ENCODE measurements at places on chromosomes 12 and 14.

DNA sequence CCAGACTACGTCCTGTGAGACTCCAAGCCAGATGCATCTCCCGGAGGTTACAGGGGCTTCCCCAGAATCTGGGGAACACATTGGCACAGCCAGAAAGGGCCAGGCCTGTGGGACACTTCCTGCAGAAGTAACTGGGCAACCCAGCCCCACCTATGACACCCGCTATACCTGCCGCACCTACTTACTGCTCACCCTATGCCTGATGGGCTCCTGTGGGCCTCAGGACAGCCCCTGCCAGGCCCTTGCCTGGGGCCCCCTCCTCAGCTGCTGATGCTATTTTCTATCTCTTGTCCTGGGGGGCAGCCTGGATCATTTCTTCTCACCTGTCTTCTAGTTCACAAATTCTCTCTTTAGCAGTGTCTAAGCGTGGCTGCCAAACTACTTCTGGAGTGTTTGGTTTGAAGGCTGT is 28.7 kb downstream of the JAG2 start:
- DNase-seq = no peak

DNA sequence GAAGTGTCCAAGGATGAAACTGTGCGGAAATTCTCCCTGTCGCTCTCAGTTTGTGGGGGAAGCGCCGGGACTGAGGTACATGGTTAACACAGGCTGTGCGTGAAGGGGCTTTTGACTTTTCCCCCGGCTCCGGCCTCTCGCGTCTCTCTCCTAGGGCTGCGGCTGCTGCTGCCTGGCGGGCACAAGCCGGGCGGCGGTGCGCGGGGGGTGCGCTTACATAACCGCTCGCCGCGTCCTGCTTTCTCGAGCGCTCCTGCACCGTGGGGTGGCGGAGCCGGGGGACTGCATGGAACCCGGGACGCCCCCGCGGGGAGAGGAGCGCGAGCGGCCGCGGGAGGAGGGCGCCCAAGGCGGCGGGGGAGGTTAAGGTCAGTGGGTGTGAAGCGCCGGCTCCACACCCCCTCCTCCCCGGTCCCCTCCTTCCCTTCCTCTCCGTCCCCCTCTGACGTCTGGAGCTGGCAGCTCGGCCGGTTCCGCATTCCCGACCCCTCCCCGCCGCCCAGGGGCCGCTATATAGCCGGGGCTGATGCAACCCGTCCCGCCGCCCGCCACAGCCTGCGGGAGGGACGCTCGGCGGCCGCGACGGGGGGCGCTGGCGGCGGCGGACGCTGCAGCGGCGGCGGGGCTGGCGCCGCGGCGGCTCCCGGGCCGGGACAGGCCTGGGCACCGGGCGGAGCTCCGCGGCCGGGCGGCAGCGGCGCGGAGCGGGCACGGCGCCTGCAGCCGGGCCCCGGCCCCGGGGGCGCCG is at the start of gene JDP2:
JDP2 (plus strand) TSS at position 541 of the 748 bp plus-strand sequence. CDS start 9,899 bp downstream, outside the sequence.
- peak; percentile 40 for DNase-seq

DNA sequence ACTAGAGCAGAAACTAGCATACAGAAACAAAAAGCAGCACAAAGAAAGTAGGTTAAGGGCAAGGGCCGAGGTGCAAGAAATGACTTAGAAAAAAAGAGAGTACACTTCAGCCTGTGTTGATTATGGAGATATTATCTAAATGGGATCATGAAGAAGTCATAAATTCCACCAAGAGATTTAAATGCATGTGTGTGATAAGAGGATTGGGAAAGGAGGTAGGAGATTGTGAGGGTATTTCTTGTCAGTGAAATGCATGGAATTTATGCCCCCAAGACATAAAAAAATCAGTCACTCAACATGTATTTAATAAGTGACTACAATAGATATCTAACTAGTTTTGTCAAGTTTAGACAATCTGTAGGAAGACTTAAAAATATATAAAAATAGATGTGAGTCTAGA is 976.2 kb upstream of the LRFN5 start:
- no peak for DNase-seq

DNA sequence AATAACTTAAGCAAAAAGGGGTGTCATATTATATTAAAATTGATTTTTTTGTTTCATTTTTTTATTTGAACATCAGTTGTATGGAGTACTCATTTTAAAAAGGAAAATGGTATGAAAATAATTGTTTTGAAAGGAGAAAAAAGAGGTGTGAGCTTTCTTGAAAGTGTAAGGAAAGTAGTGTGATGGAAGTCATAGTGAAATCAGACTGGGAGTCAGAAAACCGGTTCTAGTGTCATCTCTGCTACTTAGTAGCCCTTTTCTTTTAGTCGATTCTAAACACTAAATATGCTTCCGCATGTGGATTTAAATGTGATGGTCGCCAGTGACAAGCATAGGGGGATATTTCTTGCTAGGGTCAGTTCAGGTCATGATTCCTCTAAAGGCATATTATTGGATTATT is 1.8 kb upstream of the DYRK2 start:
- DNase-seq = no peak
